GM12891 (cell line): ENCODE measurements at places on chromosomes 11 and 22.

- DNase-seq, result no peak
Measured at GRCh38 chr11:118084247-118084646, 2.5 kb downstream of the SMIM35 start.

DNA sequence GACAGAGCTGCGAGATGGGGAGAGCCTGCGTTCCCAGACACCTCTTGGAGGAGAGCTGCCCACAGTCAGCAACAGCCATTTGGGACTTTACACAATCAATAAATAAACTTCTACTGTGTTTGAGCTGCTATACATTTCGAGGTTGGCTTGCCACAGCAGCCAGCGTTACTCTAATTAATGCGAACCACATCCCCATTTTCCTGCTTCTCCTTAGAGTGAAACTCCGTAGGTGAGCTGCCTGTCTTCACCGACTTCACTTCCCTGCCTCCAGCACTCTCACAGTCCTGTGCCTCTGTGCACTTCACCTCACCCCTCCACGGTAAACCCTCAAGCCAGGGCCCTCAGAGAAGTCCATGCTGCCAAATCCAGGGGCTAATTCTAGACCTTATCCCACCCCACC is 5.9 kb upstream of the SLC22A12 start:
- no peak for DNase-seq

GRCh38 chr11:100824041-100824809 is 137.1 kb downstream of the ARHGAP42 start:
- no peak for DNase-seq

GRCh38 chr11:113465786-113466185 is 9.4 kb downstream of the DRD2 start:
- no peak for DNase-seq
